ENCODE measurements at places on chromosomes 11 and 22. TPM values are rescaled to one million over a fixed set of nuclear protein-coding genes. Genes with fewer than 3 reads are reported as not detected.

FGF3 gene
- total RNA-seq, result not detected

CEP126 gene
- 0.90 TPM for total RNA-seq

PLAAT4 gene
- 12.2 TPM for total RNA-seq

MUC5AC gene
- total RNA-seq, result not detected

RAB39A gene
- total RNA-seq, result not detected

SHANK2 gene
- total RNA-seq, result not detected

Data from activated CD4-positive, alpha-beta T cell treated with anti-CD3 and anti-CD28 coated beads, Interleukin-2, amount 10 ng/mL, durations not matched to agents 24 days and 14 days (primary cell).